Putamen (tissue), 1 donor: ENCODE measurements at places on chromosomes 1 and 21.

DNA sequence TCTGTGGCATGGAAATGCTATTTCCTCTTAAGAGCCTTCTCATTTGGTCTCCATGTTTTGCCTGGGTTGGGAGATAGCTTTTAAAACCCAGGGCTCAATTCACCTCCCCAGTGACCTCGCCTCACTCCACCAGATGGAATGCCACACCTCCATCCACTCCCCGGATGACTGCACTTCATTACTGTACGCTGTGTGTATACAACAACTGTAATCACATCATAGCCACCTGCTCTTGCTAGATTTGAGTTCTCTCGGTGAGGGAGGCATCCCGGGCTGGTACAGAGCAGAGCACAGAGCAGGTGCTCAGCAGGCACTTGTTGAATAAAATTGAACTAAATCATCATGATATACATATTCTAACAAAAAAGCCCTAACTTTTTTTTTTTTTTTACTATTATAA, 26.0 kb downstream of the SDE2 start:
- no peak for DNase-seq

- DNase-seq, result no peak
Observed at GRCh38 chr1:6819246-6820040, 34.2 kb downstream of the CAMTA1 start.

DNA sequence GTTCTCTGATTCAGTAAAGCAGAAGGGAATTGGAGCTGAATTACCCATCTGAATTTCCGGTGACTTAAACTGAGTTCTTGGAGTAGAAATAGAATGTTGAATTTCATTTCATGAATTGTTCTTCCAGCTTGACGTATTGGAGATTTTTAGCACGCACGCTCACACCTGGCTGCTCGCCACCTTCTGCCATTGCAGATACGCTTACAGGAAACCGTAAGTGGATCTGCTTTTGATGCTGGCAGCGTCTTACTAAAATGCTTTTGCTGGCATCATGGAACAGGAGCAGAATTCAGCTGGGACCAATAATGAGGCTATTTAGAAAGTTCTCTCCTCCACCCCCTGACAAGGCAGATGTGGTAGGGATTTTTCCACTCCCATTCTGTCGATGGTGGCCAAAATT, 17.7 kb upstream of the ELAVL4 start:
- DNase-seq, result no peak

GRCh38 chr1:25197982-25198662, 34.2 kb downstream of the SYF2 start:
- peak; percentile 25 for DNase-seq

DNA sequence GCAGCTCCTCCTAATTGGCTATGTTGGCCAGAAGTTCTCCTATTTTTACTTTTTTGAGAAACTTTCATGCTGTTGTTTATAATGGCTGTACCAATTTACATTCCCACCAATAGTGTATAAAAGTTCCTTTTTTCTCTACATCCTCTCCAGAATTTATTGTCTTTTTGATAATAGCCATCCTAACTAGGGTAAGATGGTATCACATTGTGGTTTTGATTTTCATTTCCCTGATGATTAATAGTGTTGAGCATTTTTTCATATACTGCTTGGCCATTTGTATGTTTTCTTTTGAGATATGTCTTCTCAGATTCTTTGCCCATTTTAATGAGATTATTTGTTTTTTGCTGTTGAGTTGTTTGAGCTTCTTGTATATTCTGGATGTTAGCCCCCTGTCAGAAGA, 46.8 kb downstream of the NTMT2 start:
- no peak for DNase-seq

GRCh38 chr1:54977533-54978297, 2.7 kb upstream of the TMEM61 start:
- no peak for DNase-seq

DNA sequence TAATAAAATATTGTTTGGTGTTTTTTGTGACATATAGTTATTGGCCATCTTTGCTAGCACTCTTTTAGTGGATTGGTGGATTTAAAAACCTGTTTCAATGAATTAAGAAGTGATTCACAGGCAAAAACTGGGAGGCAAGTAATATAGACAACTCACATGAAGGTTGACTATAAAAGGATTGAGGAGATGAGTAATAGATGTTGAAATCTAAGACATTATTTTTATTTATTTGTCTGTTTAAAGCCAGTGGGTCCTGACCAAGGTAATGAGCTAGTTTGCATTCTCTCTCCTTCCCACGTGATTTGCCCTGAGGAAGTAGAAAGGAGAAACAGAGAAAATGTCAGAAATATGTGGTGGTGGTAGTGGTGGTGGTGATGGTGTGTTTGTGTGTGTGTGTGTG, 351.5 kb upstream of the ZP4 start:
- DNase-seq, result no peak

GRCh38 chr1:90779573-90779972, 62.5 kb upstream of the BARHL2 start:
- DNase-seq, result no peak

GRCh38 chr1:8065369-8065768, 39.3 kb upstream of the ERRFI1 start:
- no peak for DNase-seq

DNA sequence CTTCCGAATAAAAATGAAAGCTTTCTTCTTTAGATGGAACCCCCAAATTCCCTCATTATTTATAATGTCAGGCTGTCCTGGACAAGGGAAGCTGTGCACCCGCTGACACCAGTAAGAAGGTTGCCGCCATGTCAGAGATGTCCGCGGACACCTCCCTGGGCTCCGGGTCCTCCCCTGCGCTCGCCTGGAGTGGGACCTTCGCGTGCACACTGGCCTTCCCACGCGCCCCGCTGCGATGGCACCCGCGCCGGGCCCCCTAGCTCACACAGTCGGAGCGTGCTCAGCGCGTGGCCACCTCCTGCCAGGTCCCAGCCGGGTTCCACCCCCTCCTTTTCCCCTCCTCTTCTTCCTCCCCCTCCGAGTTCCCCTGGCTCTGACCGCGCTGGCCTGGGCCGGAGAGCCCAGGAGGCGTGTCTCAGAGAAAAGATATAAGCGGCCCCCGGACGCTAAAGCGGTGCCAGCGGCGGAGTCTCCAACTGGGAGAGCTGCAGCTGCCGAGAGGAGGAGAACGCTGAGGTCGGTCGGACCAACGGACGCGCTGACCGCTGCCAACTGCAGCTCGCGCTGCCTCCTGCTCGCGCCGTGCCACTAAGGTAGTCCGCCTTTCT, at the start of gene G0S2:
Gene G0S2 (plus strand): TSS at position 456 of the 608 bp plus-strand sequence. CDS start 273 bp downstream, outside the sequence.
- no peak for DNase-seq

DNA sequence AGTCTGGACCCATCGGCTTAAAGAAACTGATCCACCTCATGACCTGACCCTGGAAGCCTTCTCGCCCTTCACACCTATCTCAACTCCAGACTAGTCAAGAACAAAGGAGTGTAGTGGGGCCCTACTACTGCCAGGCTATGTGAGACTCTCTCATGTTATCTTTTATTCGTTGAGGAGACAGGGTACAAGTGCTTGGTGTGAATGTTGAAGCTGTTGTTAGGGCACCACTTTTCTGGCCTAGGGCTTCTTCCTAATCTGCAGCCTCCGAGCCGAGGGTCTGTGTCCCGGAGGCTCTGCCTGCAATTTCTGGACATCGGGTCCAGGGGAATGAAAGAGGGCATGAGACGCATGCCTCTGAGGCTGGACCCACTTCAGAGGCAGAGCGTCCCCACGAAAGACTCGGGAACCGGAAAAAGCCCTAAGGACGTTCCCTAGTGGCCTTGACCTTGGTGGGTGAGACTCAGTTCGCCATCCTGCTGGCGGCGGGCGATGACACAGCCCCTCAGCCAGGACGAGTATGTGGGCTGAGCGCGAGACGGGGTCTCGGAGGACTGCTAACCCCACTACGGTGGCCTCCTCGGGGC, 671 bp downstream of the DNAJC11 start:
- no peak for DNase-seq

DNA sequence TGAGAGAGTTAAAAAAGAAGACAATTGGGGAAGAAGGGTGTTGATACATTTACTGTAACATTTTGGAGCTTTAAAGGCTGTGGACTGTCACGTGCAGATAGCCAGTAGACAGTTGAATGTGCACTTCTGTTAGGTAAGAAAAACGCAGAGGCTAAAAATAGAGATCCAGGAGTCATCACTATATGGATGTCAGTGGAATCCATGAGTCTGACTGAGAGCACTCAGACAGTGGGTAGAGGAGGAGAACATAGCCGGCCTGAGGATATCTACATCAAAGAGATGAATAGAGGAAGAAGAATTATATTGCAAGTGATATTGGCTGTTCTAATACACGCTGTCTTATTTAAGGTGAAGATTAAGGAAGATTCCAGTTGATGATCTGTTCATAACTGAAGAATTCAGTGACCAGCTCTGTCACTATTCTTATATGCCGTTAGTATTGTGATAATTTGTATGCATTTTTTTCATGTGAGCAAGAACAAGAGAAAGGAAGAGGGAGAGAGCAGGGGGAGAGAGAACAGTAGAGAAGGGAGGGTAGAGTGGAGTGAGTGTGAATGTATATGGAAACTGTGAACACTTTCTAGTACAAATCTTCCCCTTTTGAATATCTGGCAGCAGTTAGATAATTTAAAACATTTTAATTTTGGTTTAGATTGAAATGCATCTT, 344.8 kb downstream of the CHRM3 start:
- DNase-seq, result no peak

- no peak for DNase-seq
Observed at GRCh38 chr1:212892108-212892507, 34.0 kb downstream of the FLVCR1 start.

- DNase-seq, result no peak
Observed at GRCh38 chr1:180221462-180221861, 8.6 kb upstream of the LHX4 start.

DNA sequence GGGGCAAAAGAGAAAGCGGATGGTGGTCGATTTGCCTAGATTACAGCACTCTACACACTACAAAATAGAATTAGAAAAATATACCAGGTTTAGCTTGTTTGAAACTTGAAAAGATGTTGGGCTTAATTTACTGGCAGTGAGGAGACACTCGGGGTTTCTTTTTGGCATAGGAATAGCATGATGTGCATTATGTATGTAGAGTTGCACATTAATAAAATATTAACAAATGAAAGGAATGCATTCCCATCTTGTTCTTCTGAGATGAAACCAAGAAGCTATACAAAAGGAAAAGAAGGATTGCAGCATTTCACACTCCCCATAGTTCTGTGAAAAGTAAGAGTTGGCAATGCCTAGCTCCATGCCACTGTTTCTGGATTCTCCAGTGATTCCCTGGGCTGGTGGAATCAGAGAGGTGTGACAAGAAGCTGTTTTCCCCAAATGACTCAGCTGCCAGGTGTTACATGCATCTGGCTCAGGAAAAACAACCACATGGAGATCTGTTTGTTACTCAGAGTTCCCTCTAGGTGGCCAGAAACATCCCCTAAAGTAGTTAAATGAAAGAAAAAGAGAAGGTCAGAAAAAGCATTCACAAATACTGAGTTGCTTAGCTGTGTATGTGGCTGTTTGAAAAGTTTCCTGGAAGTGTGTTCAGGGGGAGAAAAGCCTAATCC, 115.6 kb downstream of the UCK2 start:
- DNase-seq, result no peak

- DNase-seq, result no peak
Observed at GRCh38 chr1:79380078-79380477, 373.5 kb upstream of the ADGRL4 start.

DNA sequence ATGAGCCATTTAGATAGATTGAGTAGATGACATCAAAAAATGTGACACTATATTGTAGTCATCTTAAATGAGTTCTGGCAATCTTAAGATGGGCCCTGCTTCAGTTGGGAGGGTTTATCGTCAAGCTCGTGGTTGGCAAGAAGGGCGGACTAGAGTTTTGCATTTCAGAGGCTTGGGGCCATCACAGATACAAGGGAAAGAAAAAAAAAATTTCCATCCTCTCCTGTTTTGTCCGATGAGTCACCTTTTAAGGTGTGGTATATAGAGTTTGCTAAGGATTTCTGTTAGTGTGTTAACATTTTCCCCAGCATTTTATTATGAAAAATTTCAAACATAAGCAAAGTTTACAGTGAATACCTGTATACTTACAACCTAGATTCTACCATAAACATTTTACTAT, 31.8 kb upstream of the KCNQ4 start:
- no peak for DNase-seq

DNA sequence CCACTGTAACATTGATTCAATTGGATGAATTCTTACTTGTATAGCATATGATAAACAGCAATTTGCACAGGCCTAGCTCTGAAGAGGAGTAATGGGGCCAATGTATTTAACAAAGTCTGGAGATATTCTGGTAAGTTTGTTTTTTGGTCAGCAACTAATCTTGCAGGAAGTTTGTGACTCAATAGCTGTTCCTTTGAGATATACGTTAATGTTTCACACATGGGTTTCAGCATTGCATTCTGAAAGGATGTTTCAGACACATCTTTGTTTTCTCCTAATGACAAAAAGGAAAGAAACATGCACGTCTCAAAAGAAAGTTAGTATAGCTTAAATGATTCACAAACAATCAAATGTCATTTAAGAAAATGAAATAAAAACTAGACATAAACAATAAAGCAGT, 49.0 kb downstream of the LTN1 start:
- DNase-seq, result no peak

- no peak for DNase-seq
Observed at GRCh38 chr1:160768295-160768657, 27.7 kb upstream of the LY9 start.

GRCh38 chr1:96236156-96236739, 485.3 kb upstream of the PTBP2 start:
- DNase-seq, result peak; percentile 58

DNA sequence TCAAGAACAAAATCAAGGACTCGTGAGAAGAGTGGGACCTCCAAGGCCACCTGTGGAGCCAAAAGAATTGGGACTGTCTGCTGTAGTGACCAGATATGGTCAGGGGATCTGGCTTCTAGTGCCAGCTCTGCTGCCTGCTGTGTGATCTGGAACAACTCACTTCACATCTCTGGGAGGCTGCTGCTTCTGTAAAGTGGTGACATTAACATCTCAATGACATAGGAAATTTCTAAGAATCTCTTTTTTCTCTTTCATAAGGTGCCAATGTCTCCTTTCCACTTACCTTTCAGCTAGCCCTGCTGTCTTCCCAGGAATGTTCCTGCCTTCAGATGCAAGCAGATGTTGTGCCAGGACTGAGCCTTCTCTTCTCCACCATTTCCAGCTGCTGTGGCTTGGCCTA, 5.0 kb upstream of the SRSF4 start:
- DNase-seq, result no peak

- DNase-seq, result no peak
Observed at GRCh38 chr1:172708452-172708851, 49.5 kb downstream of the FASLG start.

GRCh38 chr1:111217183-111217910, 10.2 kb upstream of the CHI3L2 start:
- no peak for DNase-seq
